ENCODE measurements at places on chromosomes 11 and 22.

DNA sequence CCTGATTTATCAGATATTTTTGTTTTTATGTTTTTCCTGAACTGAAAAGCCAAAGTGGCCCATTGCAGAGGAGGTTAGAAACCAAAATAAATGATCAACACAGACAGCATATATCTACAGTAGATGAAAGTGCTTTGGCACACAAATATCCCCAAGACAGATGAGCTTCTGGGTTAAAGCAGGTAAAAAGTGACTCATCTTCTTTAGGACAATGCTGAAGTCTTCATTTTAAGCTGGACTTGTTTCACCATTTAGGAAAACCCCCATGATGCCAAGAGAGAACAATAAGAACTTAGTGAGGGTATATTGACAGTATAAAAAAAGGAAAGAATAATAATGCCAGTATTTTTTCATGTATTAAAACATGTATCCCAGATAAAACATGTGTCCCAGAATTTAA lies 100.8 kb upstream of the OR9G4 start:
- no peak for DNase-seq

DNA sequence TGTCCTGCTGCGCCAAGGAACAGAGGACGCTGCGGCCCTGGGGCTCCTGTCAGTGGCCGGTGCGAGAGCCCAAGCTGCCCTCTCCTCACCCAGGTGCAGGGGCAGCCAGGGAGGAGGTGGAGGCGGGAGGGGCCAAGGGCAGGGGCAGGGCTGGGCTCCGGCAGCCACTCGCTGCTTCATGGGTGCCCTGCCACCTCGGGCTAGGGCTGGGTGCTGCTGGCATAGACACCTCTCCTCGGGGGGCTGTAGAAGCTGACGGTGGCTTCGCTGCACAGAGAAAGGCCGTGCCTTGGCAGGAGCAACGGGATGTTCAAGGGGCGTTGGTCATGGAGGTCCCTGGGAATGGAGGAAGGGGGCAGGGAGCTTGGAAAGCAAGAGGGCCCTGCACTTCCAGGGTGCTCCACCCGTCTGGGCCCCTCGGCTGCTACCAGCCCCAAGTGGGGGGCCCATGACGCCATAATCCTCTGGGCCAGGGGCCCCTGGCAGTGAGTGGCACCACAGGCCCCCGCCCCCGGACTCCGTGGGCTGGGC lies 1.6 kb upstream of the TBX1 start:
- no peak for DNase-seq

DNA sequence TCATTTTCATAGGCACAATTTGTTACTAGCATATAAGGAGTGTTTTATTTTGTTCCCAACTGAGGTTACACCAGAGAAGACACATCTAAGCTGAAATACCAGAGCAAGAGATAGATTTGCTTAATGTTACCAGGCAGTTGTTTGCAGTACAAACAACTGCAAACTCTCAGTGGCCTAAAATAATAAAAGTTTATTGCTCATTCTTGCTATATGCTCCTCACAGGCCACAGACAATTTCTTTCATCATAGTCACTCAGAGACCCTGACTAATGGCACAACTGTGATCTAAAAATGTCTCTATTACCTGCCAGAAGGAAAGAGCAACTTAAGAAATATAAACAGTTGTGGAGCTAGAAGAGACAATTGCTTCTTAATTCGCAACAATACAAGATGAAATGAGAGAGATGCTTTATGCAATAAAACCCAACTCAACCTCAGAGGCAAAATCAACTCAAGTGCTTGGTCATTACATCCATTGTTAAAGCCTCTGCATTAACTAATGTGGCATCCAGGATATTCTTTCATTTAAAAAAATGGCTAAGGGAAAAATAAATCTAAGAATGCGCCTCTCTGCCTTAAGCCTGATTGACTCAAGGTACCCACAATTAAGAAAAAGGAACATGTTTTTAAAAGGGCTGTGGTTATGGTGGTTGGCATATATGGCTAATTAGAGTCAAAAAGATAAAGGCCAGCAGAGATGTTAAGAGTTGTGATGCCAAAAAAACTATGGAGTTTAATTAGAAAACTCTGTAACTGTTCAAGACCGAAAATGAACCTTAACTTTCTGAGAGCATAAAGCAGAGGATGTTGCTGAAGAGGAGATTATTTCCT lies 103.7 kb downstream of the CD44 start:
- no peak for DNase-seq

- peak; percentile 54 for DNase-seq
Observed at GRCh38 chr11:123543797-123544196, 110.6 kb downstream of the SCN3B start.

DNA sequence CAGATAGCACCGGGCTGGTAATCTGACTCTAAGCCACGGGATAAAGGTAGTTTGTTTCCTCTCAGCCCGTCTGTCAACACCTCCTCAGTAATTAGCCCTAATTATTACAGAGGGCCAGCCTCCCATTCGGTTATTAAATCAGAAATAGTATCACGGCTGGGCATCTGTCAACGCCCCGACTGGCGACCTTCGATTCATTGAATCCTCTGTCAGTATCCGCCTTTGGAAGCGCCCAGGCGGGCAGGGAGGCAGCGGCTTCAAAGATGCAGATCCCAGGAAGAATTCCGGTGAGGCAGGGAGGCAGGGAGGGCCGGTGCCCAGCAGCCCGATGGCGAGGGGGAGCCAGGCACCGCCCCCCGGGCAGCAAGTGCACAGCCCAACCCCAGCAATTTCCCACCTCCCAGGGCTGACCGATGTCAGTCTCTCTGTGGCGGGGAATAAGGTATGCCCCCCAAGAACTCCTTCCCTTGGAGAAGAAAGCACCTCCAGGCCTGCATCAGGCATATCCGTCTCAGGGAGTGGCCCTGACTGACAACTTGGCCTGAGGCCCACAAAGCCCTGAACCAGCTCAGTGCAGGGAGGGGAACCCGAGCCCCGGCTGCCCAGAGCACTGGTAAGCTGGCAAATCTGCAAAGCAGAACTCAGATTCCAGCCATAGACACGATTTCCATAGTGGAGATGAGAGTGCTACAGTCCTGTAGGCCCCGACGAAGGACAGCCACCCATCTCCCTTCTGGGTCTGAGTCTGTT lies 11.4 kb downstream of the GNB1L start:
- no peak for DNase-seq

DNA sequence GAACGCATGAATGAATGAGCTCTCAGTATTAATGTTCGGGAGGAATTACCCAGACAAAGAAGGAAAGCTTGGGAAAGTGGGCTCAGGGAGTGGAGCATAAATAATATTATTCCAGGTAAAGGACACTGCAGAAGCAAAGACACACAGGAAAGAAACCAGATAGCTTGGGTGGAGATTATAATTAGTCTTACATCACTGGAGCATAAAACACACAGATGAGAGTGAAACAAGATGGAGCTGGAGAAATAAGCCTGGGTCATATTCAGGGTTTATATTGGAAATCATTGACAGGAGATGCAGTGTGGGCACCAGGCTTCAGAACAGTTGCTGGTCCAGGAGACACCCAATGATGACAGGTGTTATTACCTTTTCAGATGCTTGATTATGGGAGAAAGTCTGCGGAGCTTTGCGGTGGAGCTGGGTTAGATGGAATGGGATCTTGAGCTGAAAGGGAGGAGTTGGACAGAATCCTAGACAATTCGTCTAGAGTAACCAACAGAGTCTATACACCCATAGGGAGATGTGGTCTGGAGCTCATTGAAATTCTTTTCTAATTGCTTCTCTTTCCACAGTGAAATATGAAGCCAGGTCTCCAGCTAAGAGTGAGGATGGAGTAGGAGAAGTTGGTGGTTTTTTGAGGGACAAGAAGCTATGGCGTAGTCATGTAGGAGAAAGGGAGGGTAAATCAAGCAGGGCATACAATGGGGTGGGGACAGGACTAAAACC lies 227.2 kb downstream of the FAM76B start:
- DNase-seq, result no peak

GRCh38 chr22:42177891-42178336 lies 47.3 kb upstream of the CYP2D6 start:
- no peak for DNase-seq

GRCh38 chr11:131692961-131693360 lies 322.5 kb downstream of the NTM start:
- DNase-seq, result no peak

DNA sequence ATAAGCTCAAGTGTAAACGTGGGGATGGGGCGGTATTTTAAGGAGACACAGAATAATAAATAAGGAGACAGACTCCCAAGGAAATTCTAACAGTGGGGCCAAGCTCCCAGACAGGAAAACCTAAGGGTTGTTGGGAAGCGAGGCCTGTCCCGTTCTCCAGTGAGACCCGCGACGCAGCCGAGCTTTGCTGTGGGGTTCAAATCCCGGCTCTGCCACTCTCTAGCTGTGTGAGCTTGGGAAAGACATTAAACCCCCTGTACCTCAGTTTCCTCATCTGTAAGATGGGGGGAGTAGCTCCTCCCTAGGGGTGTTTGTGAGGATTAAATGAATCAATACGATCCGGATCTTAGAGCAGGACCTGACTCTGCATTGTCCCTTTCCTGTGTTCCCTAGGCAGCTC lies 106.8 kb downstream of the TRIM29 start:
- DNase-seq, result no peak

DNA sequence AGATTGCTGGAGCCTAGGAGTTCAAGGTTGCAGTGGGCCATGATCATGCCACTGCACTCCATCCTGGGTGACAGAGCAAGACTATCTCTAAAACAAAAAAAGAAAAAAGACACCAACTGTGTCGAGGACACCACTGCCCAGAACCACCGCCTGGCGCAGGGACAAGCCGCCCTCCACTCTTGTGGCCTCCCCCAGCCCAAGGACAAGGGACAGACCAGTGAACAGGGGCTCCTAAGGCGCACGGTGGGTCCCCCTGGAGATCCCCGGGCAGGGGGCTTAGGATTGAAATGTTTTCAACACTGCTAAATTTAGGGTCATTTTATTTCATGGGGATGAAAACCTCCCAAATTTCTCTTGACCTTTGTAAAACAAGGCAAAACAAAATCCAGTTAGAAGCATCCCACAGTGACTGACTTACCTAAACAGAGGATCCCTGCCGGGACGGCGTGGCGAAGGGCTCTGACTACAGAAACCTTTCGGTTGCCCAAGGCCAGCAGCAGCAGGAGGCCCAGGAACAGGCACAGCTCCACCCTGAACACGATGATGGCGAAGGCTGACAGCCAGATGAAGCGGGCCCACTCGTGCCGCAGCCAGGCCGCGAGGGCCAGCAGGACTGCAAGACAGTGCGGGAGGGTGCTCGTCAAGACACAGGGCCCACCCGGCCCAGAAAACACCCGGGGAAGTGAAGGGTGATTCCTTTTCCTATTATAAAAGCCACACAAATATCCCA lies 8.6 kb downstream of the ALG12 start:
- no peak for DNase-seq

DNA sequence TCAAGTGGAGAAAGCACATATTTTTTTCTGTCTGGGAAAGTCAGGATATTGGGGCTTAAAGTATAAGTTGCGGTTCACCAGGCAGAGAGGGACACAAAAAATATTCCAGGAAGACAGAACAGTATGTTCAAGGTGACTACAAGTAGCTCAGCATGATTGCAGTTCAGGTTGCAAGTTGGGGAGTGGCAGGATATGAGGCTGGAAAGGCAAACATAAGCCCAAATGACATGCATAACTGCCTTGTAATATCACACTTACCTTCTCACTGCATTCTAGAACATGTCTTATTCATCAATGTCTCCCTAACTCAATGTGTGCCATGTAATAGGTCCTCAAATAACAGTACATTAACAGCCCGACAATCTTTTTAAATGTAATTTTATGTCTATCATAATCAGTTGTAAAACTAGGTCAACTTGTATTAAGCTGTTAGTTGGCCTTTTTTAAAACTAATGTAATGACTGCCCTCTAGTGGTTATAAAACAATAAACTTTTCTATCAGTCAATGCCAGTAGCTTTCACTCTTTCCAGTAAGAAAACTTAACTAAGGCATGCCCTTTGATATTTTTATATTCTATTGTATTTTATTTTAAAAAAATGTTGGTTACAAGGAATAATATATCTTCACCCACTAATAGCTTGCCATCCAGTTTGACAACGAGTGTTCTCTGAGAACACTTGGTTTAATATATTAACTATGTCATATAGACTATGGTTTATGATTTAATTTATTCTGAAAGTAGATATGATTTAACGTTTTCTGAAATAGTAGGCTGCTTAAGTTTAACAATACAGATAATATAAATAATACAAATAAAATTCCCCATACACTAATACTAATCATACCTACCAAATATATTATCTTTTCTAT lies 39.4 kb upstream of the CFAP300 start:
- peak; percentile 63 for DNase-seq

DNA sequence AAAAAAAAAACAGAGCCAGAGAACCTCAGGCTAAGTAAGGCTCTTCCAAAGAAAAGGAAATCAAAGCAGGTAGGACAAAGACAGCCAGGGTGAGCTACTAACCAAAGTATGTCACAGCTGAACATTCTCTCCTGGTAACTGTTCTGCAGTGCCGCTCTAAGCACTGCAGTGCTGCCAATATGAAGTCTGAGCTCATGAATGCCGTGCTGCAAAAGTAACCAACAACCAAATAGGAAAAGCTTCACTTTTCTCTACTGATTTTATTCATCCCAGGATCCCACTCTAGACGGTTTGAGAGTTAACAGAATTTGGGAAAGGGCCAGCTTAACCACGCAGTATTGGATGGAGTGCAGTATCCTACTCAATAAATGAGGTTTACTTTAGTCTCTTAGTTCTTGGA lies 3.5 kb downstream of the SIK3 start:
- DNase-seq, result peak; percentile 44

DNA sequence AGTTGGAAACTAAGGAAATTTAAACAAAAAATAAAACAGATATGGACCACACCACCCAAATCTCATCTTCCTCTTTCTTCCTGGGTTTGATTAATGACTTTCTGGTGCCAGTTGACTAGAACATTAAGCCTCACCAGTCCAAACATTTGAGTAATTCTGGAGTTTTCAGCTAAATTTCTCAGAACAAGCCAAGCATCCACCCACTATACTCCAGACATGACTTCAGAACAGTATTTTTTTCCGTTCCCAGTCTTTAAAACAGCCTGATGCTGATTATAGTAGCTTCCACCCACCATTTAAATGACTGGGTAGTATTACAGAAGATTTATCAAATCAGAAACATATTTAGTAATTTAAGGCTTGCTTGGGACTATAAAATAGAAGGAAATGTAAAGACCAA lies 230.9 kb upstream of the UBASH3B start:
- no peak for DNase-seq

GRCh38 chr22:22395245-22395644 lies 113.3 kb downstream of the ZNF280B start:
- no peak for DNase-seq

- DNase-seq, result peak; percentile 55
Observed at GRCh38 chr22:44620129-44620840, 81.7 kb upstream of the PRR5 start.

All from fibroblast of mammary gland (primary cell).